ENCODE measurements at places on chromosomes 2 and 18.
A peak's percentile ranks its signal among the peaks of the same experiment; 100 is the strongest.

GRCh38 chr18:59062643-59063006, 77.1 kb upstream of the SEC11C start:
- DNase-seq: no peak

DNA sequence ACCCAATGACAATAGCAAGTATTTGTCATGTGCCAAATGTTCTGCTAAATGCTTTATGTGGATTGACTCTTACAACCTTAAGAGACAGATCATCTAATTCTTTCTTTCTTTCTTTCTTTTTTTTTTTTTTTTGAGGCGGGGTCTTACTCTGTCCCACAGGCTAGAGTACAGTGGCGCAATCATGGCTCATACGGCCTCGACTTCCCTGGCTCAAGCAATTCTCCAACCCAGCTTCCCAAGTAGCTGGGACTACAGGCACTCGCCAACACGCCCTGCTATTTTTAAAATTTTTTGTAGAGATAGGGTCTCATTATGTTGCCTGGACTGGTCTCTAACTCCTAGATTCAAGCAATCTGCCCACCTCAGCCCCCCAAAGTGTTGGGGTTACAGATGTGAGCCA, 21.4 kb downstream of the TMEM247 start:
- DNase-seq: no peak

DNA sequence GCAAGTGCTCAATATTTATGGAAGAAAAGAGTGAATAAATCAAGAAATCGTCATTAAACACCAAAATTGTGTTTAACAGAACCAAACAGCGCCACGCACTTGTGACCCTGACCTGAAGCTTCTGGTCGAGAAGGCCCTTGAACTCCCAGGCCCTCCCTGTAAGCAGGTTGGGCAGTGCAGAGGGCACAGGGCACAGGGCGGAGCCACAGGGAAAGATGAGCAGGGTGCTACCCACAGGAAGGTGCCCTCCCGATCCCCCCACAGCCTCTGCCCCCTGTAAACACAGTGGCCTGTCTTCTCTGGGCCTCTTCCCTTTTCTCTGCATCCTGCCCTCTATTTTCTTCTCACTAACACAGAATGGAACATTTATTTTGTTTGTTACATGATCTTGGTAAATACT, 16.9 kb upstream of the TUBB6 start:
- no peak for DNase-seq

DNA sequence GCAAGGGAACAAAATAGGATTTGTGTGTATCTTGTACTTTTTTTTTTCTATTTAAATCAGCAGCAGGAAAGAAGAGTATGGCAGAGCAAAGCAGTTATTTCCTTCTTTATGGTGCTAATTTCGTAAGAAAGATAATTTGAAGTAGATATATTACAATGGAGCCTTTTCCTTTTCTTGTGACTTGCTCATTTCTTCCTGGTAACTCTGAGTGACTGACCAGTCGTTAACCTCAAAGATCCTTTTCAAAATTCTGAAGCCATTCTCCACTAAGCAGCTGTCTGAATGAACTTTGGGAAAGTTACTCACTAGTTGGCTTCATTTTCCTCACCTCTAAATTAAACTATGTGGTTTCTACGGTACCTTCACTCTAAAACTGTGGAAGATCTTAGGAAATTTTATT, 24.6 kb downstream of the AFTPH start:
- peak; percentile 51 for DNase-seq

GRCh38 chr2:50066873-50067272, 912.6 kb upstream of the FSHR start:
- no peak for DNase-seq

GRCh38 chr2:25339211-25339674, 2.5 kb downstream of the DNMT3A start:
- DNase-seq: no peak

DNA sequence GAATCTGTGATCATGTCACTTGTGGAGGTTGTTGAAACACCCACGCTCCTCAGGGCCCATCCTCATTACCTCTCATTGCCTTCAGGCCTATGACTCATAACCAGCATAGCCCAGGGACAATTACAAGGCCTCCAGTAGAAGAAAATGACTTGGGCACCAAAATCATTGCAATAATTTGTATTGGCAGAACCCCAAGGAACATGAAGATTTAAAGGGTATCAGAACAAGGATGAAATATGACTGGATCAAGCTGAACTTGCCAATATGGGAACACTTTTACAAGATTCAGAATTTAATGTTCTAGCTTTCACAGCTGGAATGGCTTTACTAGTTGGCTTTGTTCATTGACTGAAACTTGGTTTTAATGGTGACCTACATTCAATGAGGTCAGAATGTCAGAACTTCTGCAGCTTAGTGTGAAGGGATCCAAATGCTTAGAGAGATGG, 156.4 kb downstream of the COPS8 start:
- no peak for DNase-seq

DNA sequence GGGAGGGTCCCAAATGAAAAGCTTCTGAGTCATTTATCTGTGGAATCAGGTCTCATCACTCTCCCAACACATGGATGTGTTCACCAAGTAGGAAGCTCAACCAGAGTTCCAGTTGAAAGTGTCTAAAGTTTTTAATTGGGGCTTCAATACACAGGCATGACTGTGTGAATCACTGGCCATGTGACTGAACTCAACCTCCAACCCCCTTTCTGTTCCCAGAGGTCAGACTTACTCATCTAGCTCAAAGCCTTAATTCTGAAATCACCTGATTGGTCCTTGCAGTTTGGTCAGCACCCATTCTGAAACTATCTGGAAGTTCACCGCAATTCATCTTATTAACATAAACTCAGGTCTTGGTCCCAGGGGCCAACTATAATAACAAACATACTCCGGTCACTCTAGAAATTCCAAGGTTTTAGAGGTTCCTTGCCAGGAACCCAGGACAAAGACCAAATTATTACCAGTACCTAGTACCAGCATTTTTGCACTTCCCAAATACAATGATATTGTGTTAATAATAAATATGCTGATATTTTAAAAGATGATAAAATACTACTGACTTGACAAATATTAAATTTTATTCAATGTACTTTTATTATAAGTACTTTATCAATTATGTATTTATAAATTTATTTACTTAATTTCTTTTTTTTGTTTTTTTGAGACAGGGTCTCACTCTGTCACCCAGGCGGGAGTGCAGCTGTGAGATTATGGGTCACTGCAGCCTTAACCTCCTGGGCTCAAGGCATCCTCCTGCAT, 10.7 kb upstream of the RBM45 start:
- DNase-seq: no peak

DNA sequence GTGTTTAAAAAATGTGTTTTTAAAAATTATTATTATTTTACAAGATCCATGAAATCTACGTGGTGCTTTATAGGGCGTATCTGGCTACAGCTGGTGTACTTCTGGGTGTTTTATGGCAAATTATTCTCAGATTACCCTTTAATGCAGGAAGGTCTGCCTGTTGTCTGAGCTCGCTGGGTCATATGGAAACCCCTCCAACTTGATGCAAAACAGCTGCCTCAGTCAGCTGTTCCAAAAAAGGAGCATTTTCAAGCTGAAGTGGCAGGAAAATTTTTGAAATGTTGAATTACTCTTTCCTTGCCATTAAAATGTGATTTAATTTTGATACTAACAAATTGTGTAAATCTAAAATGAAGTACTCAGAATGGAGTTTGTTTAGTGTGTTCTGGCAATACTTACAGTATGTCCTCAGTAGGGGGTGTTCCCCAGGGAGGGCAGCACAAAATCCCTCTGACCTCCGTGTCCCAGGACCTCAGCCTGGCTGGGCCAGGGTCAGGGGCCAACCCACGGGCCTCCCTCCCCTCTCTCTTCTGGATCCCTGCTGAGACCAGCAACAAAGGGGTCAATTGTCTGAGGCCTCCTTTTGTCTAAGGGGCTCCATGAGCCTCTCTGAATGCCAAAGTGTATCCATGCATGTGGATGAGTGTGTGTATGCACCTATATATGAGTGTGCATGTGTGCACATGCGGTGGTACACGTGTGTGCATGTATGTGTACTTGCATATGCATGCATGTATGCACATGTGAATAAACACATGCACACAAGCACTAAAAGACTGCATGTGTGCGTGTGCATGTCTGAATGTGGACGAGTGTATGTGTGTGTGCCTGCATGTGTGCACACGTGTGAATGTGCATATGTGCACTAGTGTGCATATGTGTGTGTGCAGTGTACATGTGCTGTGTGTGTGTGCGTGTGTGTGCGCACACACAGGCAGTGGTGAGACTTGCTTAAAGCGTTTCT, 105.4 kb downstream of the ACOXL start:
- peak; percentile 84 for DNase-seq

- peak; percentile 84 for DNase-seq
These were observed 125.7 kb downstream of the HDAC4 start for GRCh38 chr2:239275044-239275685.

DNA sequence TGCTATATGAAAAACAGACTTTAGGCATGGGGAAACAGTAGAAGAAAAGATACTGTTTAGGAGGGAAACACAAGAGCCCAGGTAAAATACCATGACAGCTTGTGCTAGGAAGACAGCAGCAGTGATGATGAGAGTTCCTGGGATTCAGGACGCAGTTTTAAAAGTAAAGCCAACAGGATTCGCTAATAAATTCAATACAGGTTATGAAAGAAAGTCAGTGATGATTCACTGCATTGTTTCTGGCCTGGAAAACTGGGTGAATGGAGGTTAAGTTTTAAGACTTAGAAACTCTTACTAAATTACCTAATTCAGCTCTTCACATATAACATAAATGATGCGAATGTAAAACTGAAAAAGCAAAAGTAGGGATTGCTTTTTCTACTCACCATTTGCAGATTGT, 27.9 kb upstream of the RNU4ATAC start:
- no peak for DNase-seq
